NCI-H510A (cell line): ENCODE measurements at places on chromosomes 1 and 21.
A peak's percentile ranks its signal among the peaks of the same experiment; 100 is the strongest.

GRCh38 chr1:238672262-238672661, 714.1 kb upstream of the CHRM3 start:
- no peak for DNase-seq

GRCh38 chr21:36255663-36256062, 64.3 kb upstream of the MORC3 start:
- no peak for DNase-seq

GRCh38 chr1:44405798-44406736, 1.0 kb downstream of the RNF220 start:
- peak; percentile 52 for DNase-seq

DNA sequence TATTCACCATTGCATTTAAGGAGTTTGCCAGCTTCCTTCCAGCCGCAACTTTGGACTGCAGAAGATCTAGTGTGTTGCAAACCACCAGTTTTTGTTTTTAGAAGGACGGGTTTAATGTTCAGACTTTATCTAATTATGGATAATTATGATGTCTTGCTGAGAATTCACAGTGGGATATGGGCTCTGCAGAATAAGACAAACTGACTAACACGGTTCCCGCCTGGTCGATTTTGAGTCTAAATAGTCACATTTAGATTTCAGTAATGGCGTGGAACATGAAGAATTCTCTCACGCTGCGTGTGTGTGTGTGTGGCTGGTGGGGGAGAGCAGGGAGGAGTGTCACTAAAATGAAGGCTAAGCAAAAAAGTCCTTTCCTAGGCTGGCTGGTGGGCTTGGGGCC, 48.5 kb upstream of the DMRTB1 start:
- no peak for DNase-seq

GRCh38 chr1:179082333-179082998, 596 bp downstream of the TOR3A start:
- peak; percentile 5 for DNase-seq

- DNase-seq: no peak
Observed at GRCh38 chr1:21089299-21089698, 87.4 kb downstream of the EIF4G3 start.

GRCh38 chr1:214364786-214365295, 83.9 kb downstream of the SMYD2 start:
- DNase-seq: no peak

DNA sequence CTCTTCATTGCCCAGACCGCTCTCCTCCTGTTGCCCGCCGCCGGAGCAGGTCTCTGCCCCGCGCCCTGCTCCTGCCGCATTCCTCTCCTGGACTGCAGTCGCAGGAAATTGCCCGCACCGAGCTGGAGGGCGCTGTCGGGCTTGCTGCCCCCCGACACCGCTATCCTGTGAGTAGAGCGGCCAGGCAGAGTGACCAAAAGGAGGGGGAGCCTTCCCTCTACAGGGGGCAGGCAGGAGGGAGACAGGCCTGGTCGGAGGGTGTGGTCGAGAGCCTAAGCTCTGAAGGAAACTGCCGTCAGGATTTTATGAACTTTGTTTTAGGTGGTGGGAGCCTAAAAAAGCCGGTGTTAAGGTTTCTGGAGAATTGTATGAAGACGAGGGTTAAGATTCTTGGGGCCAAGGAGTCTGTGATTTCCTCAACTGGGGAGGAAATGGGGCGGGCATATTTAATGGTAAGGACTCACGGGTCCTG, 517 bp downstream of the LRIG2 start:
- DNase-seq: no peak

- no peak for DNase-seq
Observed at GRCh38 chr1:175163702-175164101, 28.9 kb downstream of the KIAA0040 start.

DNA sequence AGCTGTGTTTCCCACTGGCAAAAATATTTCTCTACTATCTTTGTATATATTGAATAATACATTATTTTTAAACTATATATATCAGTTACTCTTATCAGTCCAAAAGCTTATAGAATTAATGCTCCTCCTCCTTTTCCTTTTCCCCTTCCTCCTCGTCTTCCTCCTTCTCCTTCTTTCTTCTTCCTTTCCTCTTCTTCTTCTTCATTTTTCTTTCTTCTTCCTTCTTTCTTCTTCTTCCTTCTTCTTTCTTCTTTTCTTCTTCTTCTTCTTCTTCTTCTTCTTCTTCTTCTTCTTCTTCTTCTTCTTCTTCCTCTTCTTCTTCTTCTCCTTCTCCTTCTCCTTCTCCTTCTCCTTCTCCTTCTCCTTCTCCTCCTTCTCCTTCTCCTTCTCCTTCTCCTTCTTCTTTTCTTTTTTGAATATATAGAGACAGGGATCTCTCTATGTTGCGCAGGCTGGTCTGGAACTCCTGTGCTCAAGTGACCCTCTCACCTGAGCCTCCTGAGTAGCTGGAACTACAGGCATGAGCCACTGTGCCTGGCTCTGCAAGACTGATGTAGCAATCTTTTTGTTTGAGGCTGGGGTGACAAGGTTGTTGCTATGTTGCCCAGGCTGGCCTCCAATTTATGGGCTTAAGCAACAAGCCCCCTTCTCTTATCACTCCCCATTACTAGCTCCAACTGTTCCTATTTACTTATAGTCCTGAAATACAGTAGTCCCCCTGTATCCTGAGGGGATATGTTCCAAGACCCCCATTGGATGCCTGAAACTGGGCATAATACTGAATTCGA, 47.4 kb downstream of the MAGI3 start:
- DNase-seq: no peak

DNA sequence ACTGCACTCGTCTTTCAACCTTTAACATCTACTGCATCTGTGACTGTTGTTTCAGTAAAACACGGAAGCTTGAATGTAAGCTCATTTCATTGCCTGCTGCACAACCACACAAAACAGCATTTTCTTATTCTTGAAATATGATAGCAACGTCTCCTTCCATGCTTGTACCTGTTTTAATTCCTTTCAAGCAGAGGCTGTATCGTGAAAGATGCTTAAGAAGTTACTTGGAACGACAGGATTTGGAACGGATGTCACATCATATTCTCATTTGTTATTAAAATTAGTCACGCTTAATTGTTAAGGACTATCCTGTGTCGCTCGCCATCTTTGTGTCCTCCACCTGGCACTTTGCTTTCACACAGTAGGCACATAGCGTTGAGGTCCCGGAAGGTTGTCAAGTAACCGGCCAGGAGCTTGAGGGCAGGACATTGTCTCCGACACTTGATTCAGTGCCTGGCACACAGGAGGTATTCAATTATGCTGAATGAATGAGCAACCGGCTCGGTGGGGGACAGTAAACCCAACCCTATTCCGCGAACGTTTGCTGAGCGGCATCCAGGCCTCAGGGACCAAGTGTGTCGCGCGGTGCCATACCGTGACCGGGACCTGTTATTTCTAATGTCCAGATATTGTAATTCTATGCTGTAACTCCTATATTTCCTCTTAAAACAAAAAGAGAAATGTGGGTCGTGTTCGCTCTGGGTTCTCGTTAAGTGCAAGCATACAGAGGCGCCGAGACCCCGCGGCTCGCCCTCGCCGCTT, 499 bp upstream of the SH3GLB1 start:
- peak; percentile 70 for DNase-seq

- DNase-seq: no peak
Observed at GRCh38 chr1:234777856-234778220, 167.9 kb upstream of the IRF2BP2 start.

GRCh38 chr1:2460203-2460602, 15.9 kb upstream of the PLCH2 start:
- no peak for DNase-seq

GRCh38 chr1:211331011-211331709, 4.5 kb downstream of the TRAF5 start:
- DNase-seq: no peak

DNA sequence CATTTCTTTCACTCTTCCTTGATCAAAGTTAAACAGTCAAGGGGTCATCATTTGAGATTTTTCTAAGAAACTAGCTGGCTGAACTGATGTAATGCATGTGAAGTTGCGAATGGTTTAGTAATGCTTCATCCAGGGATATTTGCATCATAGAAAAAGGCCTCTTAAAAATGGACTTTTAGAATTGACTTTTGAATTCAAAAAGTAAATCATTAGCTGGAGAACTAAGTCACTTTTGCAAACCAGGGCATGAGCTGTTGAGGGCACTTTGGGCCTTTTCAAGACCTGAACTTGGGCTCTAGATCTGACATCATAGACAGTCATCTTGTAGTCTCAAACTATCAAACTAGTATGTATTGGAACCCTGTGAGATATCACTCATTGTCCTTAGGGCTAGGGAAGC, 85.0 kb downstream of the GRIK1 start:
- DNase-seq: no peak

DNA sequence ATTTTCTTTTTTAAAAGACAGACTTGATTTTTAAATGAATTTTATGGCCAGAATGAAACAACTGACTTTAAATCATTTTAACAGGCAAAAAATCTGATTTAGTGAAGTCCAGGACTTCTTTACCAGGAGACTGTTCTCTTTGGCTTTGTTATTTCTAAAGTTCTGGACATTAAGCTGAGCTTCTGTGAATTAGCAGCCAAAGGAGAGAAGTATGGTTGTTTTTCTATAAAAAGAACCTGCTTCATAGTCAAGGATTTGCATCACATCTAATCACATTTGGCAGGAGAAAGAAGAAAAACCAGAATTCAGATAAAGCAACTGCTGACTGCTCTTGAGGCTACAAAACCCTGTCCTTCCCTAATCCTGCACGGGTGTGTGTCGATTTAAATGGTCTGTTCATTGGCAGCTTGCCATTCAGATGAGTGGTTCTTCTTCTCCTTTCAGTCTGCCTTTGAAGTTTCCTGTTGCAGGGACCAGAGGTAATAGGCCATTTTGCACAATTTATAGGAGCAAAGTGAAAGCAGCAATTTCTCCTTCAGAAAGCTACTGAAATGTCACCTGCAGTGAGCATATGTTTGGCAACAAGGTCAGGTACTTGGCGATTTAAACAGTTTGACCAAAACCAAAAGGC, 215.4 kb downstream of the OLFM3 start:
- peak; percentile 80 for DNase-seq

GRCh38 chr1:67847466-67847865, 14.2 kb upstream of the GNG12 start:
- DNase-seq: no peak

DNA sequence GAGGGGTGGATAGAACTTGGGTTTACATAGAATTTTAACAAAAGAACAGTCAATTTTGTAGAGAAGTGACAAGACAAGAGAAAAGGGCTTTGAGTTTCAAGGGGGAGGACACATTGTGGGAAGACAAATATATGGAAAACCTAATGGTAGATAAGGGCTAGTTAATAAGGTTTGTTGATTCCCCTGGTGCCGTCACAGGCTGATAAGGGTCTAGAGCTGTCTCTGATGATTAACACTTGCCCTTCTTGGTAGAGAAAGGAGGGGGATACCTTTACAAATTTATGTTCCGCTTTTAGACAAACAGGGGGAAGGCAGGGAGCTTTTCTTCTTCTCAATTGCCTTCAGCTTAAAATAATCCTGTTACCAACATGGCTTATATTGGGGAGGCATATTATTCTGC, 124.3 kb downstream of the ETS2 start:
- no peak for DNase-seq

GRCh38 chr1:32014199-32014947, 705 bp downstream of the KHDRBS1 start:
- no peak for DNase-seq

GRCh38 chr1:243646841-243647240, 203.2 kb downstream of the AKT3 start:
- no peak for DNase-seq
